ENCODE measurements at places on chromosomes 13 and 19.
A peak's percentile ranks its signal among the peaks of the same experiment; 100 is the strongest.

GRCh38 chr13:31036731-31037695 is 104.6 kb downstream of the TEX26 start:
- peak; percentile 92 for DNase-seq

GRCh38 chr19:50460161-50460765 is 16.0 kb upstream of the EMC10 start:
- DNase-seq = no peak

DNA sequence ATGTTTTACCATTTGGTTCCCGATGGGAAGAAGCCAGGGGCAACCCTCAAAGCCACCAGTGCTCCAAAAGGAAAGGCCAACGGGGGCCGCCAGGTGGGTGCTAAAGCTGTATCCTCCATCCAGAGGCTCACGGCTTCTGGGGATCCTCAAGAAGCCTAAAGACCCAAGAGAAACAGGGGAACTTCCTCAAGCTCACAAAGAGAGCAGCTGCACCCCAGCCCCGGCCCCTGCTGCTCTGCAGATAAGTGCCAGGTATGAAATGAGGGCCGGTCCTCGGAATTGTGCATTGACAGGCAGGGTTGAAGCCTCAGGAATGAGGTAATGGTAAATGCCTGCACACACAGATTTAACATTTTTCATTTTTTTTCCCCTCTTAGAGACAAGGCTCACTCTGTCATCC is 8.0 kb upstream of the POP4 start:
- no peak for DNase-seq

- DNase-seq = no peak
These were observed 4.0 kb upstream of the MAST3 start for GRCh38 chr19:18093439-18094161.

GRCh38 chr19:52891336-52891735 is 6.1 kb downstream of the ZNF320 start:
- DNase-seq = no peak

- DNase-seq = no peak
These were observed 47.6 kb upstream of the IRS2 start for GRCh38 chr13:109833940-109834339.

GRCh38 chr13:69264362-69265334 is 843.0 kb upstream of the ATXN8OS start:
- DNase-seq = no peak

GRCh38 chr13:73607489-73608156 is 526.6 kb downstream of the KLF12 start:
- no peak for DNase-seq

GRCh38 chr13:95728957-95729356 is 52.0 kb downstream of the DNAJC3 start:
- DNase-seq = no peak

DNA sequence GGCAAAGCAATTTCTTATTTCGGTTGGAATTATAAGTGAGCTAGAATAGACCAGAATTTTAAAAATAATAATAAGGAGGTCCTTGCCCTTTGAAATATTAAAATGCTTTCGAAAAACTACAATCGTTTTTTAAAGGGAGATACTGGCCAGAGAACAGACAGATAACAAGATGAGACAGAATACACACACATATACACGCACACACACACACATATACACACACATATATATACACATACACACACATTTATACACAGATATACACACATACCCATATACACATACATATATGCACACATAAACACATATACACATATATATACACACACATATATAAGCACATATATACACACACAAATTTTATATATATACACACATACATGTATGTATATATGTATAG is 175.3 kb upstream of the MIR17HG start:
- no peak for DNase-seq

- DNase-seq = no peak
These were observed 1359.0 kb downstream of the OLFM4 start for GRCh38 chr13:54387625-54388024.

DNA sequence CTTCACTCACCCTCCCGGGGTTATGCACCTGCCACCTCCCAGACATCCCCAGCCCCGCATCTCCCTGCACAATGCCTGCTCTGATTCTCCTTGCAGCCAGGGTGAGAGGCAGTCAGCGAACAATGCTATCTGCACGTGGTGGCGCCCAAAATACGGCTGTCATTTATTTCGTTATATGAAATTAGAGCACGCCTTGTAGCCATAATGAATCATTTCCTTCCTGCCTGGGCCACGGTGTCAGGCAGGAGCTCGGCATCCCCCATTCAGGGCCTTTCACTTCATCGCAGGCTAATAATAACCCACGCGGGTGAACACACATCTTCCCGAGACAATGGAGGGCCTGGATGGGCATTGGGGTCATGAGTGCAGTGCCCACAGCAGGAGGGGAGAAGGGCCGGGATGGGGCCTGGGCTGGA is 143.8 kb upstream of the ZNF507 start:
- no peak for DNase-seq

DNA sequence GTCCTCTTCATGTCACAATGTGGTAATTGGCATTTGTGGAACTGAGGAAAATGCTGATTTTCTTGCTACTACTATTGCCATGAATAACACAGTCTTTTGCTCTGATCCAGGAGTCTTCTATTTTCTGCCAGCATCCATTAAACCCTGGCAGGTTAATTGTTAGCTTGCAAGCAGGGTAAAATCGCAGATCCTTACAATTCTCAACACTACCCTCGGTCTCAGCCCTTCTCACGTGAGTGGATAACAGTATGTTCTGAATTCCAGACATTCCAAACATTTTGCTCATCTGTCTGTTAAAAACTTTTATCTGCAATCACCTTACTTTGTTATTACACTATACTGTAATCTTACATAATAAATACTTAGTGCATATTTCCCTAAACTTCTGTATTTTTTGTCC is 251.3 kb upstream of the ATXN8OS start:
- DNase-seq = no peak

DNA sequence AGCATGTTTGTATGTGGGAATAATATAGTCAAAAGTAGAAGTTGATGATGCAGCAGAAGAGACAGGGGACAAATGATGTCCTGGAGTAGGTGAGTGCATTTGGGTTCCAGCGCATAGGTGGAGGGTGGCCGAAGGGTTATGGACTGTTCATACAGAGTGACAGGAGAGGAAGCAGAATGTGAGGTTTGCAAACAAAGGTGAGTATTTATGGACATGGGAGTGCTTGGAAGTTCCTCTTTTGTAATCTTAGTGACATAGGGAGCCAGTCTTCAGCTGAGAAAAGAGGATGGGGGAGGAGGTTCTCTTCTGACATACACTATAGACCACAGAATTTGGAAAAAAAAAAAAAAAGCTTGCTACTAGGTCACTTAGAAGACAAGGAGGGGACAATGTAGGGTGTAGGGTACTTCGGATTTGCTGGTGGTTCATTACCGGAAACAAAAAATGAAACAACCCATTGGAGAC is 331.6 kb downstream of the DLEU7 start:
- no peak for DNase-seq

DNA sequence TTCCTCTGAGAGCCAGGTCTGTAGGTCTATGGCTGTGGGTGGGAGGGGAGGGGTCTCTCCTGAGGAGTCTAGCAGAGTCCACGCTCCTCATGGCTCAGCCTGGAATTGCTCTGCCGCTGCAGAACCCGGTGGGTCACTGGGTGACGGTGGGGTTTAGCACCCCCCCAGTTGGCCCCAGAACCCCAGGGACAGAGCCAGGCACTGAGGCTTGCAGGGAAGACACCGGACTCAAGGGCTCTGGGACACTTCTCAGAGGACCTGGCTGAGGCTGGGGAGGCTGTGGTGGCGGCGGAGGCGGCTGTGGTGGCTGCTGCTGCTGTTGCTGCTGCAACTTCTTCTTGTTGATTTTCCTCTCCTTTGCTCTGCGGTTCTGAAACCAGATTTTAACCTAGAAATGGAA is 6.1 kb downstream of the CDX2 start:
- no peak for DNase-seq

GRCh38 chr19:18594824-18595373 is 6.3 kb downstream of the REX1BD start:
- peak; percentile 81 for DNase-seq

- DNase-seq = peak; percentile 50
These were observed 31.1 kb downstream of the RB1 start for GRCh38 chr13:48334534-48335127.

DNA sequence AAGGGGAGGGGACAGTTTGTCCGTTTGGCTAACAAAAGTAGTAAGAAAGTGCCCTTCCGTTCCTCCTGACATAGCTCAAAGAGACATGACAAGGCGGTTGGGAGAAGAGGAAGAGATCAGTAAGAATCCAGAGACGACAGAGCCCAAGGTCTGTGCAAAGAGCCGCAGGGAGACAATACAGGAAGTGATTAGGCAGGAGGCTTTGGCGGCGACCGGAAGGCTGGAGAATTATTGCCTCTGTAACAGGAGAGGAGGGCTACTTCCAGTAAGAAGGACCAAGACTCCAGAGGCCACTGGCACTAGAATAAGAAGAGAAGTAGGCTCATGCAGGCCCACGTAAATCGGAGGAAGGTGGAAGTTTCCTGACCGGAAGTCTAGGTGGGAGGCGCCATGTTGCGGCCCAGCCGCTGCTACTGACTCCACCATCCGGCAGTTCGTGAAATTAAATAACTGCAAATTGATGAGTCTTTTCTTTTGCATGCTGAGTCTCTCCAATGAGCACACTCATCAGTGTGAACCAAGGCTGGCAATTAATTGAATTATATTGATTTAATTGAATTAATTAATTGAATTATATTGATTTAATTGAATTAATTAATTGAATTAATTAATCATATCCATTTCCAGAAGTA is 9.9 kb downstream of the RFX2 start:
- peak; percentile 61 for DNase-seq

- no peak for DNase-seq
These were observed 423.5 kb upstream of the ATXN8OS start for GRCh38 chr13:69683921-69684686.

GRCh38 chr19:10566658-10567410 is 1.0 kb upstream of the KRI1 start:
- DNase-seq = peak; percentile 38

GRCh38 chr19:3096267-3096901 is 2.2 kb downstream of the GNA11 start:
- DNase-seq = no peak

DNA sequence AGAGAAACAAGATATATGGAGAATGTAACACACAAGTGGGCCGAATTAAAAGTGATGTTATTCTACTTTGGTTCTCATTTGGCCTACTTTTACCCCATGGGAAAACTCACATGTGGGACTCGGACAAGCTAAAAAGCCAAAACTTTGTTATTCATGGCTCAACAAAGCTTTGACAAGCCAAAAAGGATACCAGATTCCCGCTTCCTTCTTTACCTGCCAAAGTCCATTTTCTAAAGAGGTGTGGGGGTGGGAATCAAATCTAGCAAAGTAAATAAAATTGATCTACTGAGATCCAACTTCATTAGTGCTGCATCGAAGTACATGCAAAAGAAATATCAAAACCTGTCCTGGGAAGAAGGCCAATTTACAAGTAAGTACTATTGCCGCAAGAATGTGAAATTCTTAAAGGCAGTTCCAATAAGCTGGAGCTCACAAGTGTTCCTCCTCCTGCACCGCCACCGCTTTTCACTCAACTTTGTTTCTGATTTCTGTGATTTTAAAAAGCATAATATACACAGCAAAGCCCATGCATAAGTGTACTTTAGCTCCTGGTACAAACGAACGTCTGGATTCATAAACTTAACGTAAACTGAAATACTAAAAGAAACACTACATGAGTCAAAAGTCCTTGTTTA is 1.1 kb downstream of the LNX2 start:
- DNase-seq = peak; percentile 40

DNA sequence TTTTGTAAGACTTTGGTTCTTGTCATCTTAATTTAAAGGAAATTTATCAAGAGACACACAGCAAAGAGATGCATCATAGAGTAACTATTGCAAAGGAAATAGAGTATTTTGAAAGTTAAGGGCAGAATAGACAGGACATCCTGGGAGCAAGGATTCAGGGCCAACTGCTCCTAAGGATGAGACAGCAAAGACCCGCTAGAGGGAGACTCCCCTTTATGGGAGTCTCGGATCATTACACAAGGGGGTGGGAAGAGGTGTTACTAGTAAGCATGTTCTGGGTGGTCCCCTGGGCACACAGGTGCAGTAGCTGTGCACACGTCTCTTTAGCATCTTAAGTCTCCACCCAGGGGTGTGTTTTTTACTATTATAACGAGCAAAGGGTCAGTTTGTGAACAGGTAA is 9.6 kb downstream of the ZSCAN5C start:
- no peak for DNase-seq

GRCh38 chr19:6593651-6594416 is 2.9 kb upstream of the CD70 start:
- no peak for DNase-seq

DNA sequence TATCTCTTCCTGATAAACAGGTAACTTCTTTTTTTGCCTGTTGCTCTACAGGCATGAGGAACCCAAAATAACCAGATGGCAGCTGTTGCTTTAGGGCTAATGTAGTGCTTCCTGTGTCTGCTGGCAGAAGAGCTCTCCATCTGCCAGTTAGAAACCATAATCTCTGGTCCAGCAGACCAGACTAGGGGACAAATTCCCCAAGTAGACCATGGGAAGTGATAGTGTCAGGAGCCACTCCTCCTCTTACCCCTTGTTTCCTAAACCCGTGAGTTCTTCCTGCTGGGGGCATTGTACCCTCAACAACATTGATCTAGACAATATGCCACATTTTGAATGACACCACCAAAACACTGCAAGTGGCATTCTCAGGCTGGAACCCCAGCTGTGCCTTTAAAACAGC is 135.9 kb downstream of the DLEU7 start:
- no peak for DNase-seq

- DNase-seq = peak; percentile 90
These were observed 11.2 kb downstream of the ACTN4 start for GRCh38 chr19:38658462-38659306.

GRCh38 chr13:98847780-98848179 is 95.3 kb upstream of the SLC15A1 start:
- DNase-seq = peak; percentile 36

DNA sequence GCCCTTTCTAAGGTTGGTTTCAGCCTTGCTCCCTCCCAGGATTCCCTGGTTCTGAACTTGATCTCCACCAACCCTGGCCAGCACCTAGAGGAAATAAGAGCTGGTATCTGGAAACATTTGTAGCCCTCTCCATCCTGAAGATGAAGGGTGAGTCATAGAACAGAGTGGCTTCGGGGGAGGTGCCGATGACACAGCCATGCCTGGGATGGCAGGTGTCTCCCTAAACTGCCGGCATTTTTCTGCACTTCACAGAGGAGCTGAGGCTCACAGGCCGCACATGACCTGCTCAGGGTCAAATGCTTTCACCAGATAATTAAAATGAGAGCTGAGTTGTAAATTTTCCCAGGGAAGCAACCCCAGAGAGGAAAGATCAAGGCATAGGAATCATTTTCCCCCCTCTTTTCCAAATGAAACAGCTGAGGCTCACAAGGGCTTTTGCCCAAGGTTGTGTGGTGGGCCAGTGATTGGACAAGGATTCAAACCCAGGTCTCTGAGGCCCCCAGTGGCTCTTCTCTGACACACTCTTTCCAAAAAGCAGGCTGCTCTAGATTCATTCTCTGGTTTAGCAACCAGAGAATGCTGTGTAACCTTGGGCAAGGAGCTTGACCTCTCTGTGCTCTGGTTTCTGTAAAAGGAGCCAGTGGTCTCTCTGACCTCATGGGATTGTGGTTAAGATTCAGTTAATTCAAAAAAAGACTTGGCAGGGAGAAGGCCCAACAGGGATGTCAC is 1.2 kb upstream of the SLC25A42 start:
- no peak for DNase-seq

All from muscle of leg (tissue), 16 donors.